CD14-positive monocyte (primary cell): ENCODE measurements at places on chromosomes 6 and 20. TPM values are rescaled to one million over a fixed set of nuclear protein-coding genes. Genes with fewer than 3 reads are reported as not detected.

The BCAS1 gene
- 0.02 TPM for polyA plus RNA-seq

The CAGE1 gene
- polyA plus RNA-seq, result 0.03 TPM in 1 of 2 replicates, not detected in the other

The CTCFL gene
- polyA plus RNA-seq, result not detected

- DNase-seq, result no peak
Measured at GRCh38 chr6:30766461-30767157, 22.3 kb upstream of the IER3 start.

DNA sequence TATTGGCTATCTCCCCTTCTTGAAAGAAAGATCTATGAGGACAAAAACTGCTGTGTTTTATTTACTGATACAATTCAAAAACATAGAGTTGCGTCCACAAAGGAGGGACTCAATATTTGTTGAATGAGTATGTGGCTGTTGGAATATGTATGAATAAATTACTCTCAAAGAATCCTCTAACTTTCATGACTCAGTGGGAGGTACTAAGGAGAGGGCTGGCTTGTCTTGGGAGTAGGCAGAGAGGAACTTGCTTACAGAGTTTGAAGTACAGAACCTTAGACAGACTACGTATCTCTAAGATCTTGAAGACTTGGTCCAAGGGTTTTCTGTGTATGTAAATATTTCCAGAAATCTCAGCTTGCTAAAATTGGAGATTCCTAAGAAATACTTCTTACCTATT lies 504.0 kb upstream of the PTCHD4 start:
- no peak for DNase-seq

- DNase-seq, result no peak
Measured at GRCh38 chr6:169701311-169701953, 397 bp downstream of the WDR27 start.

- DNase-seq, result no peak
Measured at GRCh38 chr20:24544371-24544770, 74.9 kb downstream of the SYNDIG1 start.

- DNase-seq, result no peak
Measured at GRCh38 chr20:3436864-3437574, 29.6 kb upstream of the DNAAF9 start.

- DNase-seq, result peak; percentile 59
Measured at GRCh38 chr6:139028658-139029469, at the start of gene ABRACL. Gene ABRACL, plus strand, starts transcription at chr6:139028745. Its CDS starts 5,416 bp downstream, at chr6:139034161.

- DNase-seq, result no peak
Measured at GRCh38 chr20:37980876-37981275, 52.4 kb downstream of the TTI1 start.

- DNase-seq, result no peak
Measured at GRCh38 chr20:11394145-11394833, 523.4 kb upstream of the BTBD3 start.

- peak; percentile 96 for DNase-seq
Measured at GRCh38 chr20:49768204-49769047, 44.2 kb upstream of the SLC9A8 start.

DNA sequence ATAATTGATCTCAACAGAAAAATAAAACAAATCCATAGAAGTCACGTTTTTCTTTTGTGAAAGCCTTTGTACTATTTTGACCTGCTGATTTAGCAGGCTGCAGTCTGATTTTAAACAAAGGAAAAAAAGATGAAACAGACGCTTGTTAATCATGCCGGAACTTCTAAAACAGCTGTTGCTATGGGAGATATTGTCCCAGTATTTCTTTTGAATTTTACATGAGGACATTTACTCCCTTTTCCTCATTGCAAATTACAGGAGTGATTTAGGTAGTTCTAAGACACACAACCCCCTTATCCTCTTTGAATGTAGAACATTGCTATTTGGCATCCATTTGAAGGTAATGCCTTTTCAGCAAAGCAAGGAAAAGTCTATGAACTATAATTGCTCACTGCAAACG lies 416.1 kb downstream of the BCKDHB start:
- no peak for DNase-seq

GRCh38 chr6:17280138-17280537 lies 1.0 kb upstream of the RBM24 start:
- no peak for DNase-seq

- DNase-seq, result peak; percentile 41
Measured at GRCh38 chr20:1524004-1524403, 32.8 kb upstream of the SIRPB2 start.

DNA sequence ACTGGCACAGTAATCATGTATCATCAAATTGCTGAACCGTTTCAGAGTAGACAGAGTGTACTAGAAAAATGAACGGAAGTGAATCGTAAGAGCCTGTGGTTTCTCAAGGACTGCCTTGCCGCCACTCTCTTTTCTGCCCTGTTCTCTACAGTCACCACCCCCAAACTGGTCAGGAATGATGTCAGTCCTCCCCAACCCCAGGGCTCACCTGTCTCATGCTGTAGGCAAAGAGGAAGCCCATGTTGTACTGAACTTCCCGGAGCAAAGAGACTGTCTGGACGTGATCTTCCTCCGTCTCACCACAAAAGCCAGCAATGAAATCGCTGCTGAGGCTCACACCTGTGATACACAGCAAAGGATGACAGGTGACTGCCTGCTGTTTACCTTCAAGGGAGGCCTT lies 31.0 kb downstream of the CDK5RAP1 start:
- DNase-seq, result no peak

- no peak for DNase-seq
Measured at GRCh38 chr6:100657678-100658330, 193.1 kb upstream of the SIM1 start.
